ENCODE measurements at places on chromosomes 1 and 21. TPM values are rescaled to one million over a fixed set of nuclear protein-coding genes. Genes with fewer than 3 reads are reported as not detected.

GRCh38 chr1:7265771-7266371 is 480.6 kb downstream of the CAMTA1 start:
- DNase-seq, result peak; percentile 97

GRCh38 chr1:25727635-25728286 is 72.2 kb upstream of the SELENON start:
- peak; percentile 28 for DNase-seq

DNA sequence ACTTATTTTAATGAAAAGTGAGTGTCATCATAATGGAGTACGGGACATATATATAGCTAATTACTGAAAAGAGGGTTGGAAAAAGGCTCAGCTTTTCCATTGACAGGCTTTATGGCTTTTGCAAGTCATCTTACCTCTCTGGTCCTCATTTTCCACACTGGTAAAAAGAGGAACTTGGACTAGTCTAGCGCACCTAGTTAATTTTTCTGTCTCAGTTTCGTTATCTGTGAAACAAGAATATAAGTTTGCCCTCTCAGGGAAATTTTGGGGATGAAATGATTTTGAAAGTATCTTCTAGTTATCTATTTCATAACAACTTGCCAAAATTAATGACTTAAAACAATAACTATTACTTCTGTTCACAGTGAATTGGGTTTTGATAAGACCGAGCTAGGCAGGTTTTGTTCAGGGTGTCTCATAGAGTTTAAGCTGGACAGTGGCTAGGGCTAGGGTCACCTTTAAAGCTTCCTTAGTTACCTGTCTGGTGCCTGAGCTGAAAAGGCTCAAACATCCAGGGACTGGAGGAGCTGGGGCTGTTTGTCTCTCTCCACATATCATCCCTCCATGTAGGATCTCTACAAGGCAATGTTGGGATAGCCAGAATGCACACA is 91.7 kb downstream of the TYW3 start:
- no peak for DNase-seq

DNA sequence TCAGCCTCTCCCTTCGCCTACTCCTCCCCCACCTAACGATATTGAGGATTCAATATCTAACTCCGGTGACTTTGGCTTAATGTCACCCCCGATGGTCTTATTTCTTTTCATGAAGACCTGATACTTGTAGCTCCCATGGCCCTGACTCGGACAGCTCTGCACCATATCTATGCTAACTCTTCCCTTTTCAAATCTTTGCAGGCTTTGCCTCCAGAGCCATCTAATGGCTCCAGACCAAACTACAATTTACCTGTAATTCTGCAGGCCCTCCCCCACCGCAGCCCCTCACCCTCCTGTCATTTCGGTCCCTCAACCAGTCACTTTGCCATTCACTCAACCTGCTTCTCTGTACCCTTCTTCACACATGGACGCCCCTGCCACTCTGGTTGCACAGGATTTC is 7.9 kb upstream of the GSTM5 start:
- peak; percentile 0 for DNase-seq

DNA sequence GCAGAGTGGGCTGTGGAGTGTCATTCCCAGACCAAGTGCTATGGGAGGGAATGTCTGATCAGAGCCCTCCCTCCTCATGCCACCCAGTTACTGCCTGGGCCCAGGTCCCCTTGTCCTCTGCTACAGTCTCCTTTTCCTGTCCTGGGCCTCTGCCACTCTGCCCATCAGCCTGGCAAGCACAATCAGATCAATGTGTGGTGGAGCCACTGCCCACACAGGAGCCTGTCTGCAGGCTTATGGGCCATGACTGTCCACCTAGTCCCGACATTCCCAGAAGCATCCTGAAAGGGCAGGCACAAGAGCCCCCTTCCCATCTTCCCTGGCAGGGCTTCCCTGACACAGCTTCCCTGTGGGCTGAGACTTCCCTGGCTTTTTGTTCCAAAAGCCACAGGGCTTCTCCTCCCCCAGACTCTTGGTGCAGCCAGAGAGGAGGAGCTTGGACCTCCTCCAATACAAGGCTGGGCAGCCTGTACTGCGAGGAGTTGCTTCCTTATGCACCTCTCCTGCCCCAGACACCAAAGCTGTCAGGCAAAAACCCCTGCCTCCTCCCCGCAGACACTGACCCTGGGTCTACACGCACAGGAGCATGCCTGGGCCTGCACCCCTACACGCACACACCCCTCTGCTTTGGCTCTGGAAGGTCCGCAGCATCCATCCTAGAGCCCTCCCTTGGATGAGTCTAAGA is 29.2 kb upstream of the CNTN2 start:
- DNase-seq, result no peak

The LYPD8 gene
- total RNA-seq, result not detected

- DNase-seq, result peak; percentile 37
Measured at GRCh38 chr21:25965951-25966707, 204.4 kb downstream of the APP start.

DNA sequence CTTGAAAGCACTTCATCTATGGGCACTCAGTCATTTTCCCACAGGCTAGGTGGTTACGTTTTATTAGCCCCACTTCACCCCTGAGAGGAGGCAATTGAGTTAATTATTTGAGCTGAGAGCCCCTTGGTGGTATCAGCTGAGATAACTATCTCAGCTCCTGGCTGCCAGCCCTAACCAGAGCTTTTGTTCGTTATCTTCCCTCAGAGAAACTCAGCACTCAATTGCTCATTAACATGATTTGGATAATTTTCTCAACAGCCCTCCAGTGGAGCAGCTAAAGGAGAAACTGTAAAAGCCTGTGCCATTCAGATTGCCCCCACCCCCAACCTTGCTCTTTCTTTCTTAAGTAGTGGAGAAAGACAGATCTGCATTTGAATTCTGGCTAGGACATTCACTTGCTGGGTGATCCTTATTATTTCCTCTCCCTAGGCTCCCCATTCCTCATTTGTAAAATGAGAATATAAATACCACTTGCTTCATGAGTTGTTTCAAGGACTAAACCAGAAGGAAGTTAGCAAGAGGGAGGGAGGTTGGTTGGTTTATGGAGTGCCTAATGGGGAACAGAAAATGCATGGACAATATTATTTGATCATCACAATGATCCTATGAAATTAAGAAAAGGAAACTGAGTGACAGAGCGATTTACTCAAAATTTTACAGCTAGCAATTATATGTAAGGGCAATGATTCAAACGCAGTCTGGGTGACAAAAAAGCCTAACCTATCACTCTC is 218.7 kb upstream of the FGGY start:
- DNase-seq, result no peak

- no peak for DNase-seq
Measured at GRCh38 chr1:114688526-114688925, 6.8 kb downstream of the AMPD1 start.

GRCh38 chr1:31760471-31761470 is 3.4 kb downstream of the ADGRB2 start:
- DNase-seq, result peak; percentile 60

The OPRD1 gene
- total RNA-seq, result under 0.01 TPM

DNA sequence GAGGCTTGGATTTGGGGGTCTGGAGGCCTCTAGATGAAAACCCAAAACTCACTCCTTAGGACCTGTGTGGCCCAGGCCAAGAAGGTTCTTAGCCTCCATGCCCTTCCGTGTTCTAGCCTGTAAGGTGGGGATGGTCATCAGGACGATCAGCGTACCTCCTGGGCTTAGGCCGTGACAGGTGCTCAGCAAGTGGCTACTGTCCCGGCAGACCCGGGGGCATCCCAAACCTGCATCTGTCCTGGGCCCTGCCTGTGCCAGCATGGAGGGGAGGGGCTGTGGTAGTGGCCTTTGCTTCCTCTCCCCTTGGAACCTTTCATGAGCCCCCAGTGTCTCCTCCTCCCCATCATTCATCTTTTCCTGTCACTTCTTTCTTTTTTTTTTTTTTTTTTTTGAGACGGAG is 22.7 kb upstream of the TRAPPC10 start:
- DNase-seq, result no peak

The NMNAT2 gene
- 0.56 TPM for total RNA-seq

The LHX8 gene
- not detected for total RNA-seq

DNA sequence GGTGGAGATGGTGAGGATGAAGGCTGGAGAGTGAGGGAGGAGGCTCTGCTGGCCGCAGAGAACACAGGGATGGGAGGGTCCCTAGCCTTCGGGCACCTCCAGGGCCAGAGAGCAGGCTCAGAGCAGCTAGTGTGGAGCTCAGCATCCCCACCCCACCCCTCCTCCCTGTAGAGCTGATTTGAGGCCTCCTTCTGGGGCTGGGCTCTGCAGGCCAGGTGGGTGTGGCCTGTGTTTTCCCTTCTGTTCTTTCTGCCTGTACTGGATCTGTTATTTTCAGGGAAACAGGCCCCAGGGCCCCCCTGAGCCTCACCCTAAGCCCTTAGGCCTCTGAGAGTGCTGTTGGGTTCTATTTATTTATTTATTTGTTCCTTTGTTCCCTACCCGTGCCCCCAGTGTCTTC is 44.8 kb downstream of the TMCC2 start:
- DNase-seq, result no peak

Measured in IMR-90 (cell line).